ENCODE measurements at places on chromosomes 5 and 9. TPM values are rescaled to one million over a fixed set of nuclear protein-coding genes. Genes with fewer than 3 reads are reported as not detected.

WDR31 gene
- total RNA-seq: 0.47 TPM

GRCh38 chr9:99451112-99451606 lies 229.1 kb downstream of the SEC61B start:
- no peaks in the 10 kb centered on the region for H3K36me3 ChIP-seq
- H3K27me3 ChIP-seq: peaks cover 41% of the 10 kb centered on the region
- no peak for DNase-seq
- H3K4me1 ChIP-seq: no peaks in the 10 kb centered on the region
- H3K4me3 ChIP-seq: no peak overlapping the region

DNA sequence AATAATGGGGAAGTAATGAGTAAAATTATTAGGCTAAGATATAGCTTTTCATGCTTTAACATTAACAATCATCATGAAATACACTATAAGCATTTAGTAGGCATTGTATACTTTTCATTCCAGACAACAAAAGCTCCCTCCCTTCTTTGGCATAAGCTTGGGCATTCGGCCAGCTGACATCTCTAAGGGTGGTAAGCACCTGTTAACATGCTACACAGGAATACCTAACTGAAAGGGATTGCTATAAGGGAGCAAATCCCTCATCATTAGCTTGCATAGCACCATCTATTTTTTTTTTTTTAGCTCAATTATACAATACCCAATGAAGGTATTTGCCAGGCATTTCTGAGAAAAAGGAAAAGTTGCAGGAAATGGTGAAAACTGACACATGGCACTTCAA lies 16.6 kb downstream of the STRBP start:
- H3K27me3 ChIP-seq: no peaks in the 10 kb centered on the region
- peaks cover 10% of the 10 kb centered on the region for H3K4me1 ChIP-seq
- H3K36me3 ChIP-seq: no peaks in the 10 kb centered on the region
- H3K27ac ChIP-seq: no peak overlapping the region

GRCh38 chr9:621201-621855 lies 220.2 kb upstream of the DMRT1 start:
- H3K4me1 ChIP-seq: no peaks in the 10 kb centered on the region
- no peak overlapping the region for H3K4me3 ChIP-seq
- peaks cover 7% of the 10 kb centered on the region for H3K27me3 ChIP-seq
- no peak for DNase-seq
- H3K27ac ChIP-seq: no peak overlapping the region
- H3K36me3 ChIP-seq: no peaks in the 10 kb centered on the region

DNA sequence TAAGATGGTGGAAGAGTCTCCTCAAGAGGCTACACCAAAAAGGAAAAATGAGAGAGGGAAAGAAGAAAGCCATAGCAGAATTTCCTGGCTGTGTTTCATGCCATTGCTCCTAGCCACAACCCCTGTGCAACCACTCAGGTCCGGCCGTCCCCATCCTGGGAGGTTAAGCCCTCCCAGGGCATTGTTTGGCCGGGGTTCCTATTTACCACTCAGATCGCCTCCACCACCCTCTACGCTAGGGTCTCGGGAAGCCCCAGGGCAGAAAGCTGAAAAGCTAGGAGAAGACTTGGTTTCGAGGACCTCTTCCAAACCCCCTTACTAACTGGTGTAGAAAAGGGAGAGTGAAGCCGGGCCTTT lies 715 bp downstream of the RC3H2 start:
- DNase-seq: peak; percentile 41
- H3K4me3 ChIP-seq: peak overlapping the region; percentile 94
- peaks cover 25% of the 10 kb centered on the region for H3K36me3 ChIP-seq
- no peaks in the 10 kb centered on the region for H3K27me3 ChIP-seq

DNA sequence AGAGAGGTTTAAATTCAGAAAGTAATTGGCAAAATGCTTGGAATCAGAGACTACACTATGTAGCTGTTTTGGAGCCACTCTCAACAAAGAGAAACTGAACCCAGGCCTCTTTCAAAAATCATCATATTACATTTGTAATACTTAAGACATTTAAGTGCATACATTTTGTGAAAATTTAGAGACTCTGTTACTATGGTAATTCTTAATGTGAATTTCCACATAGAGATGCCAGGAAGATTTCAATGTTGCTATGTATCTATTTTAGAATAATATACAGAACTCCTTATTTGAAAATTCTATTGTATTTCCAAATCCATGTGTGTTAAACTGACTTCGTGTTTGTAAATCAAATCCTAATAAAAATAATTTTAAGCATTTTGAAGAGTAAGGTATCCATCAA lies 1260.9 kb upstream of the C9orf72 start:
- no peaks in the 10 kb centered on the region for H3K36me3 ChIP-seq
- DNase-seq: no peak
- H3K27ac ChIP-seq: no peak overlapping the region
- H3K4me3 ChIP-seq: no peak overlapping the region

- DNase-seq: peak; percentile 68
- H3K4me1 ChIP-seq: peaks cover 31% of the 10 kb centered on the region
- H3K27me3 ChIP-seq: peaks cover 79% of the 10 kb centered on the region
- peaks cover 1% of the 10 kb centered on the region for H3K36me3 ChIP-seq
- H3K27ac ChIP-seq: peak within 1 kb of the TSS; percentile 63
Measured at GRCh38 chr5:116574367-116575325, at the start of gene SEMA6A. SEMA6A (minus strand) TSS chr5:116574823; CDS start chr5:116504944, 69,879 bp downstream.

LRSAM1 gene
- 17.8 TPM for total RNA-seq

COL15A1 gene
- total RNA-seq: 0.37 TPM

- H3K4me3 ChIP-seq: no peak overlapping the region
- H3K27ac ChIP-seq: no peak overlapping the region
- DNase-seq: no peak
- peaks cover 8% of the 10 kb centered on the region for H3K27me3 ChIP-seq
- H3K36me3 ChIP-seq: no peaks in the 10 kb centered on the region
Measured at GRCh38 chr9:6089300-6089699, 73.9 kb upstream of the RANBP6 start.

DNA sequence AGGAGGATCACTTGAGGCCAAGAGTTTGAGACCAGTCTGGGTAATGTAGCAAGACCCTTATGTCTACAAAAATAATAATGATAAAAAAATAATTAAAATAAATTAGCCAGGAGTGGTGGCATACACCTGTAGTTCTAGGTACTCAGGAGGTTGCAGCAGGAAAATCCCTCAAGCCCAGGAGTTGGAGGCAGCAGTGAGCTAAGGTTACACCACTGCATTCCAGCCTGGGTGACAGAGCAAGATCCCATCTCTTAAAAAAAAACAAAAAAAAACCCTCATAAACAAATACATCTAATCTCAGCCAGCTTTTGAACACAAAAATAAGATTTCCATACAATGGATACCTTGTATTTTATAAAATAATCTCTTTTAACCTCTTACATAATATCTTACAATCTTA lies 363.3 kb upstream of the KLF4 start:
- DNase-seq: no peak
- H3K27me3 ChIP-seq: no peaks in the 10 kb centered on the region
- H3K4me3 ChIP-seq: no peak overlapping the region
- no peaks in the 10 kb centered on the region for H3K4me1 ChIP-seq

ANXA2R gene
- 28.0 TPM for total RNA-seq

DNA sequence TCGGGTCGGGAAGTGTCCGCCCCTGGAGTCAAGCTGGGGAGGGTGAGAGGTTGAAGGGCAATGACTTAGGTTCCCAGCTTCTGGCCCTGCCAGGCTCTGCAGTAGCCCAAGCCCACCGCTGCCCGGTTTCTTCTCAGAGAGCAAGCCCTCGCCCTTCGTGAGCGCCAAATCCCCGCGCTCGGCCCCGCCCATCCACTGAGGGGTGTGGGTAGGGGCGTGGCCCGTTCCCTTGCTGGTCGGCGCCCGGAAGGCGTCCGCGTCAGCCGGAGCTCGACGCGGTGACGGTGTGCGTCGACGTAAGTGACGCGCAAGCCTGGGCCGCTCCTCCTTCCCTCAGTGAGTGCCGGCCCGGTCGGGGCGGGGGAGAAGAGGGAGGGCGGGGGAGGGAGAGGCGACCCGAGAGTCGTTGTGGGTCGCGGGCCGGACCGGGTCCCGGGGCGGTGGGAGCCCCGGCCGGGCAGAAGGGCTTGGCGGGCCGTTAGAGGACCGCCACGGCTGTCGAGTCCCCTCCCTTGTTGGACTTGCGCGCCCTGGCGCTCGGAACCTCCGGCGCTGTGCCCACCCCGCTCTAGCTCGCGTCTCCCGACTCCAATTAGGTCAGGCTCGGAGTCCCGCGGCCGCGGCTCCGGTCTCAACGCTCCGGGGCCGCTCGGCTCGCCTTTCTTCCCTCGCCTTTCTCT lies 659 bp downstream of the ZNF131 start:
- peaks cover 41% of the 10 kb centered on the region for H3K4me1 ChIP-seq
- H3K4me3 ChIP-seq: peak overlapping the region; percentile 85
- H3K27me3 ChIP-seq: no peaks in the 10 kb centered on the region
- DNase-seq: peak; percentile 97
- peaks cover 38% of the 10 kb centered on the region for H3K36me3 ChIP-seq
- H3K27ac ChIP-seq: peak overlapping the region; percentile 94

GRCh38 chr5:139575751-139576150 lies 14.6 kb downstream of the UBE2D2 start:
- H3K4me1 ChIP-seq: peaks cover 68% of the 10 kb centered on the region
- DNase-seq: peak; percentile 39
- peak overlapping the region; percentile 82 for H3K27ac ChIP-seq
- H3K4me3 ChIP-seq: no peak overlapping the region

All from activated CD8-positive, alpha-beta T cell treated with anti-CD3 and anti-CD28 coated beads, Interleukin-2, amount 10 ng/mL, durations not matched to agents 7 days and 5 days (primary cell).